Retina (tissue), 1 donor: ENCODE measurements at places on chromosomes 13 and 19.

DNA sequence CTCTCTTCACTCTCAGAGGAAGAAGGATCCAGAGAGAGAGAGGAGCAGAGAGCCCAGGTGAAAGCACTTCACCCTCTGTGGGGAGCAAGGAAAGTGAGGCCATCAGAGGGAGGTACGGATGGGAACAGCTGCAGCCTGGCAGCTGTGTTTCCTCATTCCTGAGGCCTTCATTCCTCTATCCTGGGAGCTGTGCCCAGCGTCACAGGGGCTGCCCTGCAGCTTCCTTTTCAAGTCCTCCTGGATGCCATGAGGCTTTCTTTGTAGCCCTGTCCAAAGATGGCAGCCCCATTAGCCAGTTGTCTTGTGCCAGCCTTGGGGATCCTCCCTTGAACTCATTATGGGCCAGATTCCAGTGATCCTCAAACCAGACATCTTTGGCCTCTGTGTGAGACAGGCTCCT is 76.8 kb upstream of the PCDH8 start:
- DNase-seq: no peak

DNA sequence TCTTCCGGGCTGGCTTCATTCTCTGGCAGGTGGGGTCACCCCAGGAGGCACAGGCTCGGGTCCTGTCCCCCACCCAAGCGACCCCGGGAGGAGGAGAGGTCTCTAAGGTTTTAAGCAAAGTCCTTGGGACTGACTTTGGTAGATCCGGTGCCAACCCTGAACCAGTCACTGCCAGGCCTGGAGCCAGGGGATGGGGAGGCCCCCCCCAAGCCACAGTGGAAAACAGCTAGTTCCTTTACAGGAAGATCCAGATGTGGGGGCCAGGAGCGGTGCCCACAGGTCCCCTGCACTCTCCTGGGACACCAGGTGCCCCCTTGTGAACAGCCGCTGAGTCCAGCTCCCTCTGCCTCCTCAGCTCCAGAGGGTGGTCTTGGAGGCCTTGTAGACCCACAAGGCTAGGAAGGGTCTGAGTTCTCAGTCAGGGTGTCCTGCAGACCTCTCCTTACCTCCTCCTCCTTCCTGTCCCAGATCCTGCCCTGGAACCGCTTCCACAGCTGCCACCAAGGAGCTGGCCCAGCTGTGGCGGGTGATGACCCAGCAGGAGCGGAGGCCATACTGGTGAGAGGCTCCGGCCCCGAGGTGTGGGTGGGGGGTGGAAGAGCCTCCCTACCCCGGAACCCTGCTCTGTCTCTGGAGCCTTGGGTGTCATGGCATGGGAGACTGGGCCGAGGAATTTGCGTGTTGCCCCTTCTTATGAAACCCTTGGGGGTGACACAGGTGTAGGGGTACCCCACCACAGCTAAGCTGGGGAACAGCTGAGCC is 6.0 kb downstream of the SIX5 start:
- DNase-seq: no peak

DNA sequence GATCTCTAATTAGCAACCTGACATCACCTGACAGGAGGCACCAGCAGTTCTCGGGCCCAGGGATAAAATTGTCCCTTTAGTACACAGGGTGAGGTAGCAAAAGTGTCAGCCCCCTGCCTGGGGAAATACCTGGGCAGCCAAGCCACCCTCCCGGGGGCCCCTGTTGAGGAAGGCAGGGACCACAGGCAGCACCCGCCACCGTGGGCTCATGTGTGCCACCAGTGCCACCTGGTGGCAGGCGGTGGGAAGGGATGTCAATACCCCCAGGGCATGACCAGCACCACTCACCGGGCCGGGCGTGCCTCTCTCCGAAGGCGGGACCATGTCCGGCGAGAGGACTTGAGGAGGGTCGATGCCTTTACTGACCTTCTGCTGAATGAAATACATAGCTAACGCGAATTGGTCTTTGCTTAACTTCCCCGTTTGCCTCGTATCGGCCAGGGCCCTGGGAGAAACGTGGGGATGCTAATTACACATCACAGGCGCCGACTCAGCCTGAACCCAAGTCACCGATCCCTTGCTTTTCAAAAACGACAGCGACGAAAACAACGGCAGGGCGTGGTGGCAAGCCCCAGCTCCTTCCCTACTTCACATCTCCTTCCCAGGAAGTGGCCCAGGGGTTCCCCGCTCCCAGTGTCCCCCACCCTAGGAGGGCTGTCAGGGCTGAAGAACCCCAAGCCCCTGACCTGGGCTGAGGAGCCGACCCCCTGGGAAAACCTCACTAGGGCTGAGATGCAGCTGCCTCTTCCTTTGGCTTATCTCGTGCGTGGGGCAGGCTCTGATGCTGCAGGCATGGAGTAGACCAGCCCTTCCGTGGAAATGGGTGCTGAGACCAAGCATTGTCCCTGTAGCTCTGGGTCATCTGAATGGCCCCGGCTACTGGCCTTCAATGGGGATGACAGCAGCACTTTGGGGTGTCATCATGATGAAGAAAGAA is 53.8 kb downstream of the EPS15L1 start:
- peak; percentile 59 for DNase-seq

DNA sequence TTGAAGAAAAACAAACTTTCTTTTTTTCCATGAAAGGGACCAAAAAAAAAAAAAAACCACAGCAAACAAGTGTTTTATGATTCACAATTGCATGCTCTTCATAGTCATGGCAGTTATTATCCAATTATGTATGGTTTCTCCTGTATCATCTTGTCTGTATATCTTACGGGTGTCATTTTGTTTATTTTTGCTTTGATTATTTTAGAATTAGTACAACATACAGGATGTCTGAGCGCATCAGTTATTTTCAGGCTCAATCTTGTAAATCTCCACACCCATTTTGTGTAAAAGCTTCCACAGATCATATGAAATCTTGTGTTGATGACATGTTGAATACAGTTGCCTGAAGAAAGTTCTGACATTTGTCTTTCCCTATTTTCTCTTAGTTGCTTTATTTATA is 280.3 kb downstream of the KLF5 start:
- DNase-seq: no peak

GRCh38 chr13:43994999-43995859 is 115.5 kb downstream of the LACC1 start:
- DNase-seq: no peak

DNA sequence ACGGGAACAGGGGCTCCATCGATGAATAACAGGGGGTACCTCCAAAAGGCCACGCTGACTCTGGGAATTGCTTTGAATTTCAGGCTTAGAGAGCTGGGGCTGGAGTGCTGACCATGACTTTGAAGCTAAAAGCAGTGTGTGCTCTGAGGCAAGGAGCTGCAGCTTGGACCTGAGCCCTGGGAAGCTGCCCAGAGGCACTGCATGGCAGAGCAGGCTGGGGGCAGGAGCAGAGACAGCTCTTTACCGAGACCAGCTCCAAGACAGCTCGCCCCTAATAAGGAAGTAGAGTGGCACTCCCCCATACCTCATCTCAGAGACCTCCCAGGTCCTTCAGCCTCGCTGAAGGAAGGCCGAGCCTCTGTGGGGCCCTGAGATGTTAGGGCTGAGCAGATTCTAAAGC is 200.2 kb downstream of the COL4A1 start:
- peak; percentile 2 for DNase-seq

GRCh38 chr13:101799196-101799595 is 346.7 kb downstream of the ITGBL1 start:
- no peak for DNase-seq

GRCh38 chr19:3056417-3057088 is 5.7 kb downstream of the TLE5 start:
- no peak for DNase-seq
